ENCODE measurements at places on chromosomes 6 and 20.
A peak's percentile ranks its signal among the peaks of the same experiment; 100 is the strongest.

DNA sequence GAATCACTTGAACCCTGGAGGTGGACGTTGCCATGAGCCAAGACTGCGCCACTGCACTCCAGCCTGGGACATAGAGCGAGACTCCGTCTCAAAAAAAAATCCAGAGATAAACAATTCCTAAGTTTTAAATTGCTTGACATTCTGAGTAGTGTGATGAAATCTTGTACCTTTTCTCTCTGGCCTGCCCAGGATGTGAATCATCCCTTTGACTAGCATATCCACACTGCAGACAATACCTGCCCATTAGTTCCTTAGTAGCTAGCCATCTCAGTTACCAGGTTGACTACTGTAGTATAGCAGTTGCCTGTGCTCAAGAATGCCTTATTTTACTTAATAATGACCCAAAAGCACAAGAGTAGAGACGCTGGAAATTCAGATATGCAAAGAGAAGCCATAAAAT, 2.8 kb downstream of the ZFP57 start:
- peak; percentile 58 for DNase-seq

GRCh38 chr6:98984121-98984520, 36.4 kb upstream of the FBXL4 start:
- no peak for DNase-seq

- peak; percentile 18 for DNase-seq
Measured at GRCh38 chr6:100370265-100370664, 94.5 kb downstream of the SIM1 start.

- no peak for DNase-seq
Measured at GRCh38 chr6:148770408-148771211, 23.8 kb downstream of the UST start.

- peak; percentile 73 for DNase-seq
Measured at GRCh38 chr6:73523434-73524123, 2.7 kb upstream of the EEF1A1 start.

DNA sequence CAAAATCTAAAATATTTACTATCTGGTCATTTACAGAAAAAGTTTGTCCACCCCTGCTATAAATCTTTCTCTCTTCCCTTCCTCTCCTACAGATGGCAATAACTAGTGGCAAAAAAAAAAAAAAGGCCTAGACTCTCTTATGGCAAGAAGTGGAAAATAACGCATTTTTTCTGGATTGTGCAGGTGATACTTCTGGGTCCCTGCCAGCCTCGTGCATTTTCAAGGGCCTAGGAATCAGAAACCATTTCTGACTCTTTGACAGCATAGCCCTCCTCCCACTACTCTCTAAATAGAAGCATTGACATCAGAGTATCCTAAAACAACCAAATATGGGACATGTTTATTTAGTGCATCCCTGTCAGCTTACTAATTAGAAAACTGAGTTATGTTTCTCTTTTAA, 251.0 kb downstream of the KHDC1L start:
- DNase-seq, result no peak

DNA sequence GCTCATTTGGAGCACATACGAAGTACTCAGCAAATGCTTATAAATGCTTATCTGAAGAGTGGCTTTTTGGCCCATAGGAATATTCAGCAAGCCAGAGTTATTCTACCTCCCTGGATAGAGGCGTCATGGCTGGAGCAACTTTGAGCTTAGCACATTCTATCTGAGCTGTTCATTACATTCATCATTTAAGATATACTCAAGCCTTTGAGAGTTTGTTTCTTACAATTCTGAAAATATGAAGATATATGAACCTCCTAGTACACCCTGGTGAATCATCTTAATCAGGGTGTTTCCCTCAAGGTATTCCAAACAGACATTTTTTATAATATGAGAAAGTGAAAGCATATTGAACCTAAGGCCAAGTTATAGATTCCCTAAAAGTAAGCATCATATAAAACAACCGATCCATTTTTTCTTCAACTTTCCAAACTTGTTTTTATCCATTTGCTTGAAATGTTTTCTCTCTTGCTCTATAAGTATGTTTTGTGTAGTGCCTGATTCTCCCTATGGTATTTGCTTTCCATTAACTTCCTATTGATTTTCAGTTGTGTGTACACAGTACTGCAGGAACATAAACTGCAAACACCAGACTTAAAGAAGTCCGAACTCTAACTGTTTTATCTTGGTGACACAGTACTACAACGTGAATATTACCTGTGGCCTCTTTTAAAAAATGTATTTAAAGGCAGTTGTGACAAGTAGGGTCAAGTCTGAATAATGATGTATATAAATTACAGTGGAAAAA, 139.7 kb upstream of the PTPRK start:
- DNase-seq, result peak; percentile 40

DNA sequence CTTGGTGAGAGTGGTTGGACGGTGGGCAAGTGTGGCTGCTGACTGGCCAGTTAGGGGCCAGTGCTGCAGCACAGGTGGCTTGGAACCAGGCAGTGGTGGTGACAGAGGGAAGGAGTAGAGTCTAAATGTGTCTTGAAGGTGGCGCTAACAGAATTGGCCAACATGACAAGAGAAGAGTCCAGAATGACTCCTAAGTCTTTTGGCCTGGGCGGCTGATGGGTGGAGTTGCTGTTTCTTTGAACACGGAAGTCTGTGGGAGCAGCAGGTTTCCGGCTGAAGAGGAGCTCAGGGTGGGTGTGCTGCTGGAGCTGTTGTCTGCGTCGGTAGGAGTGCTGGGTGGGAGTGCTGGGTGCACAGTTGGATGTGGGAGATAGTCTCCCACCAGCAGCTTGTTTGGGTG, 10.1 kb downstream of the LSM14B start:
- no peak for DNase-seq

- no peak for DNase-seq
Measured at GRCh38 chr6:33316603-33317418, 733 bp downstream of the ZBTB22 start.

GRCh38 chr6:165805067-165805555, 142.1 kb upstream of the PDE10A start:
- no peak for DNase-seq

GRCh38 chr6:52049252-52050050, 38.0 kb downstream of the PKHD1 start:
- DNase-seq, result peak; percentile 63

DNA sequence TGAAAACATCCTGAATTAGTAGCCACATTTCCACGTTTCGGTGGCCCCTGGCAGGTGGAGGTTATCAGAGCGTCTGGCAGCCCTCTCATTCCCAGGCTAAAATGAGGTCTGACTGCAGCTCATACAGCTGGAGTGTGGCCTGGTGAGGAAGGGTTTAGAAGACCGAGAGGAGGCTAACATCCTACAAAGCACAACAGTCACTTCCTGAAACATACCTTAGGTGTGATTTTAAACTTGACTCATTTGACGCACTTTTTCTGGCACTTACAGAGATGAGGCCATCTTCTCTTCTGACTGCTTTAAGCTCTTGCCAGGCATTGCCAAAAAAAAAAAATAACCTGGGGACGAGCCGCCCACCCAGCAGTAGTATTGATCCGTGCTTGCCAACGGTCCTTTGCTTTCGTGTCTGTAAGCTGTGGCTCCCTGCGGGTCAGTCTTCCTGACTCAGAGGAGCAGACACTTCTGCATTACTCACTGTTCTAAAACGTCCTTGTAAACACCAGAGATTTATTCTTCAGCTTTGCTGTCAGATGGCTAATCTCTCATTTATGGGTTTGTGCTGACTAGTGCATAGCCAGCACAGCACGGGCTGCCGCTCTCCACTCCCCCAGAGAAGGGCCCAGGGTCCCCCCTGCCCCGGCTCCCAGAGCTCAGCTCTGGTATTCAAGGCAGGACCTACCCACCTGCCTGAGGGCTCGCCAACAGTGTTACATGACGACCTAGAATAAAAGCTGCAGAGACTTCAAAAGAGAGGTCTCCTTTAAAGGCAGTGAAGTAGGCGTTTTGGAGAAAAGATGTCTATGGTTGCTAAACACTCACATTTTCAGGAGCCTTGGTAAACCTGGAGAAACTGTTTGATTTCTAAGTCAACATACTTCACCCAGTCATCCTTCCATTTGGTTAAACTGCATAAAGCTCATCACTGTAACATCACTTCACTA, 78.5 kb upstream of the FRMD1 start:
- peak; percentile 38 for DNase-seq

- DNase-seq, result peak; percentile 23
Measured at GRCh38 chr6:27865850-27866356, 46.3 kb downstream of the OR2B2 start.

GRCh38 chr6:15417811-15418210, 171.9 kb downstream of the JARID2 start:
- peak; percentile 96 for DNase-seq

GRCh38 chr20:63843222-63843621, 12.2 kb upstream of the ZBTB46 start:
- no peak for DNase-seq

GRCh38 chr6:72412709-72413044, 209.2 kb upstream of the KCNQ5 start:
- no peak for DNase-seq

GRCh38 chr20:22531756-22532155, 52.6 kb downstream of the FOXA2 start:
- no peak for DNase-seq

DNA sequence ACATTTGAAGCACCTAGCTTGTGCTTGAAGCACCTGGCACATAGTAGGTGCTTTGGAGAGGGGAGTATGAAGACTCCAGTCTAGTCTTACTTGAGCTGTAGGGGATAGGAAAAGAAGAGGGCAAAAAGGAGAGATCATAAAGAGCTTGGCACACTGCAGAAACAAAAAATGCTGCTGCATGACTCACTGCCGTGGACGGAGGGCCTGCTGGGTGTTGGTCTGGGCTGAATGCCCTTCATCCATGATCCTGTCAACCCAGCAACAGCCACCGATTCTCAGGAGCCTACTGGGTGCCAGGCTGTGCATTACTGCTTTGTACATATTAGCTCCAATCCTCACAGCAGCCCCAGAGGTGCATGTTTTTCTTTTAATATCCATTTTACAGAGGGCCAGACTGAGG, 6.0 kb downstream of the PDYN start:
- peak; percentile 41 for DNase-seq

- DNase-seq, result peak; percentile 17
Measured at GRCh38 chr6:69696273-69696672, 100.5 kb downstream of the LMBRD1 start.

DNA sequence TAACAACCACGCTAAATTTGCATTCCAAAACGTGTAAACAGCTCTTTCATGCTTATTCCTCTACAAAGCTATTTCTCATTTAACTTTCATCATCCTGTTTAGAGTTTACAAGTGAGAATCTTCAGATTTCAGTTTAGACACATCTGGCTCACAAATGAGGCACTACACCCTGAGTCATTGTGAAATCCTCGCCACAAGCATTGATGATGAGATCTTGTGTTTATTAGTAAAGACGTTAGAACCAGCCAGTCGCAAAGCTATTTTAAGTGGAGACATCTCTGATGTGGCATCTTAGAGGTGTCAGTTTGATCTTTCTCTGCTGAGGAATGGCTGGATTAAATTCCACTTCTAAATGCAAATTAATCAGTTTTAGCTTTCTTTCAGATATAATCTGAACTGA, 8.3 kb upstream of the ISM1 start:
- DNase-seq, result no peak

DNA sequence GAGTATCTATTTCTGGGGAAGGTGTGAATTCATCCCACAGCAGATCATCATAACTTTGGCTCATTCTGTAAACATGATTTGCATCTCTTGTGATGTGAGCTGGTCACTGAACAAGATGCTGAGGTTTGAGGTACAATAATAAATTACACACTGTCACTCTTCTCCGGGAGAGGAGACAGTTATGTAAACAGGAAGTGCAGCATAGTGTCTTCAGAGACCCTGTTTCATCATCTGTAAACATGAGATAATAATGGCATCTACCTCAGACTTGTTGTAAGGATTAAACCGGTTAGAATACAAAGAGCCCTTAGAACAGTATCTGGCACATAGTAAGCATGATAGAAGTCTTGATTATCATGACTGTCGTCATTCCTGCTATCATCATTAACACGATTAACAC, 125.2 kb downstream of the TBC1D7 start:
- no peak for DNase-seq

- DNase-seq, result no peak
Measured at GRCh38 chr6:76230711-76231110, 158.2 kb upstream of the IMPG1 start.

DNA sequence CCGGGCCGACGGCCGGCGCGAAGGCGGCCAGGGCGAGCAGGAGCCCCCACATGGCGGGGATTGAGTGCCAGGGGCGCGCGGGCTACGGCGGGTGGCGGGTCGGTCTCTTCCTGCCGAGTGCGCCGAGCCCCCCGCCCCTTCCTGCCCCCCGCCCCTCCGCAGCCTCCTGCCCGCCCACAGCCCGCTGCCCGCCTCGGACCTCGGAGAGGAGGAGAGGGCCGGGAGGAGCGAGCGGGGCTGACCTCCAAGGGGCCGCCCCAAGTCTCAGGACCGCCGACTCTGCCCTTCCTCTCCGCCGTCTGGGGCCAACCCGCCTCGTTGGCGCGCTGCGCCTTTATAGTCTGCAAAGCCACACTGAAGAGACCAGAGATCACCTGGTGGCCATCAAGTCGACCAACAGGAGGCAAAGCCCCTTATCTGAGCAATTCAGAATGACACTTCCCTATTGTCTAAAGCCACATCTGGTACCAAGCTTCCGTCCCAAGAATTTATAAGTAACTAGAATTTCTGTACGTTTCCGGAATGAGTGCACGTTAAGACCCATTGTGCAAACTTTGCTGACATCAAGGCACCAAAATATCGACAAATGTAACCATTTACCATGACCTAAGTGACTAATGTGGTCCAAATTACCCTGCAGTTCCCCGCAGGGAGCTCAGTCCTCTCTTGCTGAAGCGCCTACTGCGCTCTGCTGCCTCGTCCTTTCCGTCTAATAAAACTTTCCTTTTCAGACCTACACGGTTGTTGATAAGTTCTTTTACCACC, at the start of gene CPXM1:
CPXM1 (minus strand) TSS at position 107 of the 765 bp plus-strand sequence; CDS start at position 52, 55 bp downstream.
- DNase-seq, result no peak

- DNase-seq, result no peak
Measured at GRCh38 chr6:131348572-131348971, 213.3 kb downstream of the AKAP7 start.

- no peak for DNase-seq
Measured at GRCh38 chr20:44319839-44320422, 8.9 kb upstream of the FITM2 start.

GRCh38 chr6:15421945-15422733, 176.3 kb downstream of the JARID2 start:
- no peak for DNase-seq

GRCh38 chr20:64093013-64093503, 8.9 kb upstream of the LKAAEAR1 start:
- DNase-seq, result no peak

- DNase-seq, result peak; percentile 25
Measured at GRCh38 chr6:40791004-40791403, 203.8 kb upstream of the LRFN2 start.

DNA sequence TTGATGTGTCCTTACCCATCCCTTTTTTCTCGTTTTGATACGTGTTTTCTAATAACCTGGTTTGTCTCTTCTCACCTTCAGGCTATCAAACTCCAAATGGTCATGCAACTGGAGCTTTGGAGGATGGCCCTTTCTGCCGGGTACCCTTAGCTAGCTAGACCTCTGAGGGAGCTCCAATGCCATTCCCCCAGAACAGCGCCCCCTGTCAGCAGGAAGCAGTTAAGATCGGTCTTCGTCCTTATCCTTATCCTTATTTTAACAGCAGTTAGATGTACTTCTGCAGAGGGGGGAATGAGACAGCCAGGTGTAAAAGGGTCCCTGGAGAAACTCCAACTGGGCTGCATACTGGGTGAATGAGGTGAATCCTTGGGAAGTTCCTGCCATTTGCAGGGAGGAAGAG, 37.2 kb downstream of the SEL1L2 start:
- no peak for DNase-seq

Measured in PC-3 (cell line).